Stimulated activated CD4-positive, alpha-beta T cell treated with anti-CD3 and anti-CD28 coated beads, Interleukin-15, amount 100 ng/mL, for 1 hour (primary cell): ENCODE measurements at places on chromosomes 6 and 20.

- no peak for DNase-seq
Observed at GRCh38 chr6:150266963-150267685, 101.7 kb upstream of the IYD start.

DNA sequence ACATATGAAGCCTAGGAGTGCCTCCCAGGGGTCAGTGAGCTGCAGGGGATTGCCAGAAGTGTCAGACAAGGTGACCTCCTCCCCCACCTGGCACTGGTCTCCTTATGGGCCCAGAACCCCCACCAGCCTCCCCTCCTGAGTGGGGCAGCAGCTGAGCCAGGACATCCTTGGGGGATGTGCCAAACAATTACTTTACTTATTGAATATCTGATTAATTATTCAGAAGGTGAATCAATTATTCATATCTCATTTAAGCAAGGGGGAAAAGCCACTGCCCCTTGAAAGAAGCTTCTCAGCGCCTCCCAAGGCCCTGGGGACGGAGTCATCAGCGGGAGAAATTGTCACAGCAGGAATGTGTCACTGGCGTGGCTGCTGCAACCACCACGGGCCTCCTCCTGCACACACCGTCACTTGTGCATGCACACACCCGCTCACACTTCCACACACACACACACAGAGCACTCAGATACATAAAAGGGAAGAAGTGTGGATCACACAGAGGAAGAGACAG, 123.4 kb upstream of the MAFB start:
- DNase-seq, result no peak

DNA sequence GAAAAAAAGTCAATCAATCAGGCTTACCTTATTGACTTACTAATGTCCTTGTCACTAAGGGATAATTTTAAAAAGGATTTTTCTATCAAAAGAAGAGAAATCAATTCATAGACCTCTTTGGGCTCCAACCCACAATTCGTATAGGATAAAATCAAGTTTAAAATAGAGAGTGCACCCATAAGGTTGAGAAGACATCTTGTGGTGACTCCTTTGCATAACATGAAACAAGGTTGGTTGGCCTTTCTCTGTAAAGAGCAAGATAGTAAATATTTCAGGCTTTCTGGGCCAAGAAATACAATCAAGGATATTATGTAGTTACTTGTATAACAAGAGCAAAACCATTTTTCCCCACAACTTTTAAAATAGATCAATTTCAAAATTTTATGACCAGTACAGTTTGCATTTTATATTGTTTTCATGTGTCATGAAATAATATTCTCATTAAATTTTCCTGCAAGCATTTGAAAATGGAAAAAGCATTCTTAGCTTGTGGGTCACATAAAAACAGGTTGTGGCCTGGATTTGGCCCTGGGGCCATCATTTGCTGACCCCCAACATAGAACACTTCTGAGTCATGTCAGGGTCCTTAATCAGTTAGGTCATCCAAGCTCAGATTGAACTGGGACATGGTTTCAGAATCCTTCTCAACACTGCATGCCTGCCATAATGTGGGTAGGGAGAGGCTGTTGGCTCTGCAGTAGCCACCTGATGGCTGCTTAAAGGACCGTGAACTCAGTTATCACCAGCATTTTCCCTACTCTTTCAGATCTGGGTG, 76.7 kb downstream of the MYB start:
- no peak for DNase-seq

DNA sequence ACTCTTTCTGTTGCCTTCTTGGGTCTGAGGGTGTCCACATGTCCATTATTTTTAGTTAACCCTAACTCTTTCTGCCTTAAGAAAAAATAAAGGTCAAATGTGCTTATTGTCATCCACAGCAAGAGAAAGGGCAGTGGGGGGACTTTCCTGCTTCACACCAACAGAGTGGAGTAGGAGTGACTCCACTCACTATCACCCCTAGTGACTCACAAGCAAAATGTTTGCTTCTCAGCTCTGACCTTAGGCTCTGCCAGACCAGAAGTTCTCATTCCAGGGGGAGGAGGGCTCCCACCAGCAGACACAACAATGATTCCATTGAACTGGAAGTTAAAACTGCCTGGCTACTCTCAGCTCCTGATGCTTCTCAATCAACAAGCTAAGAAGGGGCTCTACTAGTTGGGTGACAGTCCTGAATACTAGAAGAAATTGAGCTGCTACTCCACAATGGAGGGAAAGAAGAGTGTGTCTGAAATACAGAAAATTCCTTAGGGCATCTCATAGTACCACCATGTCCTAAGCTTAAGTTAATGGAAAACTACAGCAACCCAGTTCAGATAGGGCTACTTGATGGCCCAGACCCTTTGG, 83.9 kb upstream of the AFDN start:
- DNase-seq, result no peak

DNA sequence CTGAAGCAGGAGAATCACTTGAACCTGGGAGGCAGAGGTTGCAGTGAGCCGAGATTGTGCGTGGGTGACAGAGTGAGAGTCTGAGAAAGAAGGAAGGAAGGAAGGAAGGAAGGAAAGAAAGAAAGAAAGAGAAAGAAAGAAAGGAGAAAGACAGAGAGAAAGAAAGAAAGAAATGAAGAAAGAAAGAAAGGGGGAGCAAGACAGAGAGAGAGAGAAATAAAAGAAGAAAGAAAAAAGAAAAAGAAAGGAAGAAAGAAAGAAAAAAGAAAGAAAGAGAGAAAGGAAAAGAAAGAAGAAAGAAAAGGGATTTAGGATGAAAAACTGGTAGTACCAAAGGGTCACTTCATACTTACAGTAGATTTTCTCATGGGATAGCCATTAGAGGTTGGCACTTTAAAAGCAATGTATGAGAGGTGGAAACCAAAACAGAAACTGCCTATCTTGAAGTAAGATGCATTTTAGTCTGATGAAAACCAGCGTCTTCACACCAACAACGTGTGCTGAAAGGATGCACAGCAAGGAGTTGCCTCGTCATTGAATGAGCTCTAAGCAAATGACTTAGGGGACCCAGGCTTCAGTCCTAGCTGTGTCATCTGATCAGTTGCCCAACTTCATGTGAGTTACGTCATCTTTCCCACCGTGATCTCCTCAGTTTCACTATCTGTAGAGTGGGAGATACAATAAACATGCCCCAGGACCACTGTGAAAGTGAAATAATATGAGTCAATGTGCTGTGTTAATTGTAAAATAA, 133.9 kb upstream of the NEDD9 start:
- no peak for DNase-seq

GRCh38 chr6:119077643-119078375, 655 bp downstream of the FAM184A start:
- peak; percentile 37 for DNase-seq

DNA sequence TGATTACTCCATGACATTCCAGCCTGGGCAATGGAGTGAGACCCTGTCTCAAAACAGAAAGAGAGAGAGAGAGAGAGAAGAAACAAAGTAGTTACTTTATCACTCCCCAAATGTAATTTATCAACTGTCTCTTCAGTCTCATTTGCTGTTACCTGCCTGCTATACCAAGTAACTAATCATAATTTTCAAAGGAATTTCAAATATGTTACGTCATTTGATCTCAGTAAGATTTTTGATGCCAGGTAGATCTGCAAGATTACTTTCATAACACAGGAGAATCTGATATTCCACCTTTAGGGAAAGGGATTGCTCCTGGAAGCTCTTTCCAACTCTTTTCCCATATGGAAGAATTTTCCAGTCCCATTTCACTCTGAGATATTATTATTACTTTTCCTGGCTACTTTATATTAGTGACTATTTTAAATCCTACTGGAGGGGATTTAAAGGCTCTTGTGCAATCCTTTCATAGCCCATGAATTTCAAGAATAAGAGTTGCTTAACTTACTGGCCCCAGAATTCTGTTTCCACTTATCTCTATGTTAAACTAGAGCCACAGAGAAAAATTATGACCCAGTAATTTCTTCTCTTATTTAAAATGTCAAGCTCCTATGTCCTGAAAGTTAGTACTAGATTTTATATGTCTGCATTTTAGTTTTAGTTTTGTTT, 390.2 kb upstream of the FLRT3 start:
- DNase-seq, result no peak

GRCh38 chr20:47127546-47127945, 229.0 kb downstream of the ZMYND8 start:
- DNase-seq, result no peak

GRCh38 chr6:150302520-150303176, 66.2 kb upstream of the IYD start:
- no peak for DNase-seq

DNA sequence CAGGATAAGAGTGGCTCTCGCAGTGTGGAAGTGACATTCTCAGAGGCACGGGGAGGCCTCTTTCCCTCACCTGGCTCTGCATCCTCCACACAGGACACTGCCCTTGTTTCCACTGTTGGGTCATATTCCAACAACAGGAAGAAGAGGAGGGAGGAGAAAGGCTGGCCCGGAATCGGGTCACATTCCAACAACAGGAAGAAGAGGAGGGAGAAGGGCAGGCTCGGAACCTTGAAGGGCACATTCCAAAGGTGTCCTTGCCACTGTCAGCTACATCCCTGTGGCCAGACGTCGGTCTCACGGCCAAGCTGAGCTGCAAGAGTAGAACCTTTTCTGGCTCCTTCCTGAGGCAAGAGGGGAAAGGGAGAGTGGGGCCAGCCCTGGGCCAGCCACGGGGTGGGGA, 25.4 kb downstream of the CHRNA4 start:
- DNase-seq, result no peak

- DNase-seq, result no peak
Observed at GRCh38 chr20:10079964-10080363, 45.2 kb downstream of the ANKEF1 start.

DNA sequence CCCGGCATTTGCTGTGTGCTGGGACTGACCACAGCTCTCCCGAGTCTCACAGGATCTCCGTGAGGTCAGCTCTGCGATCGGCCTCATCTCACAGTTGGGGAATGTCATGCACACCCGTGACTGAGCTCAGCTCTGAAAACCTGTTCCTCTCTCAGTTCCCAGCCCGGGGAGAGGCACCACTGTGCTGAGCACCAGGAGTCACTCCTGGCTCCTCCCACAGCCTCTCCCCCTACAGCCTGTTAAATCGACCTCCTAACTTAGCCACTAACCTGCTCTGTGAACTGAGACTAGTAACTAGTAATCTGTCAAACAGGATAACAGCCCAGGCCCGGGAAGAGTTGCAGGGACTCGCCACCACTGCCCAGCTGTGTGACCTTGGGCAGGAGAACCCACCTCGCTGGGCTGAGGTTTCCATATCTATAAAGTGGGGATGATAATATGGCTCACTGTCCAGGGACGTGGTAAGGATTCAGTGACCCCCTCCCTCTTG, 20.1 kb upstream of the NOL4L start:
- DNase-seq, result no peak

DNA sequence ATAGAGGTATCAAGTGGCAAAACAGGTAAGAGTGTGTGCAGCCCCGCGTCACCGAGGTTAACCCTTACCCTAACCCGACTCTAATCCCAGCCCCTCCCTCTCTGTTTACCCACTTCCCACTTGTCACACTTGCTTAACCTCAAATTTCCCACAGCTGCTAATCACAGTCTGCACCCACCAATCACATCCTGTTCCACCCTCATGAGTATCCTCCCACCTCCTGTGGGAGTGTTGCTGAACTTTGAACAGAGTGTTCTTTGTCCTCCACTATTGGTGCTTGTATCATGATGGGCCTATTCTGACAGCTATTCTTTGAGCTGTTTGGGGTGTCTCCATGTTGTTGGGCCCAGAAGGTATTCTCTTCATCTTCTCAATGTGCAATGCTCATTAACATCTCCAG, 487.8 kb downstream of the PTPRT start:
- DNase-seq, result no peak

DNA sequence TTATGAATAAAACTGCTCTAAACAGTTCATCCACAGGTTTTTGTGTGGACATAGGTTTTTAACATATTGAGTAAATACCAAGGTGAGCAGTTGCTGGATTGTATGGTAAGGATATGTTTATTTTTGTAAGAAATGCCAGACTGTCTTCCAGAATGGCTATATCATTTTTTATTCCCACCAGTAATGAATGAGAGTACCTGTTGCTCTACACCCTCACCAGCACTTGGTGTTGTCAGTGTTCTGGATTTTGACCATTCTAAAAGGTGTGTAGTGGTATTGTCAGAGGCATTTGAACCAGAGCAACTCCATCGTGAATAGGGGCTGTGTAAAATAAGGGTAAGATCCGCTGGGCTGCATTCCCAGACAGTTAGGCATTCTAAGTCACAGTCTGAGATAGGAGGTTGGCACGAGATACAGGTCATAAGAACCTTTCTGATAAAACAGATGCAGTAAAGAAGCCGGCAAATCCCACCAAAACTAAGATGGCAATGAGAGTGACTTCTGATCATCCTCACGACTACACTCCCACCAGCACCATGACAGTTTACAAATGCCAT, 12.9 kb upstream of the NT5E start:
- DNase-seq, result no peak

DNA sequence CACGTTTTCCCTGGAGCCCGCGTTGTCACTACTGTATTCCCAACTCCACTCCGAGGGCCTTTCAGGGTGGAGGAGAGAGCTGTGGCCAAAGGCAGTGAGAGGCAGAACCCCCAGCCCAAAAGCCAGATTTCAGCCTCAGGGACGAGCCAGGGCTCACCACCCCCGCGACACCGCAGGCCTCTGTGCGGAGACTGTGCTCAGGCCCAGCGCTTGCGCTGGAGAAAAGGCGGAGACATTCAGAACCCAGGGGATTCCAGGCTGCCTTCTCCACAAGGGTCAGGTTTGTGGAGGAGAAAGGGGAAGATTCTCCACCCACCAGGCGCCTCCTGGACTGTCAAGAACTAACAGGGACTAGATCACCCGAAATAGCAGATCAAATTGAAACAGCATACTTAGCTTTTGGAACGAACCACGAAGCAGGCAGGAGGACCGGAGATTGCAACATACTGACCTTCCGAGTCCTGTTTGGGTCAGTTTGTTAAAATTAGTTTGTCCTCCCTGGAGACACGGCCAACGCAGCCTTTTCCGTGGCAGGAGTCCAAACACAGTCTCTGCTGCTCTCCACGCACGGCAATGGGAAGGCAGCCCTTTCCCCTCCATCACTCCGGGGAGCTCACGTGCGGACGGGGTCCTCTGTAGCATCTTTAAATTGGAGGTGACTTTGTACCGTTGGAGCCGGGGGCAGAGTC, 14.4 kb downstream of the DLL1 start:
- DNase-seq, result no peak

DNA sequence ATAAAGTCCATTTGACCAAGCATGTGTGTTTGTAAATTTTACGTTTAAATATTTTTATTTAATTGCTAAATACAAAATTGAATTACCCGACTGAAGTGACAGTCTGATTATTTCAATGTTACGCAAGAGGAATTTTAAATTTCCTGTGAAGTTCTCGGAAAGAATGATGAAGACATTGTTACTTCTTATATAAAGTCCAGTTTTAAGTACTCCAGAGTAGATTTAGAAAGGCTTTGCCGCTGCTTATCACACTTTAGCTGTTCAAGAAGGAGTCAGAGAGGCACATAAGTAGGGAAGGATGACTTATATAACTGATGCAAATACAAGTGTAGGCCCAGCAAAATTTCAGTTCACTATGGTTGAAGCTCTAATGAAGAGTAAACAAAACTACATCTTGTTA, 265.1 kb upstream of the CITED2 start:
- DNase-seq, result no peak
